ENCODE measurements at places on chromosomes 5 and 9. TPM values are rescaled to one million over a fixed set of nuclear protein-coding genes. Genes with fewer than 3 reads are reported as not detected.

- H3K27ac ChIP-seq: no peak overlapping the region
- H3K4me1 ChIP-seq: no peaks in the 10 kb centered on the region
- no peaks in the 10 kb centered on the region for H3K27me3 ChIP-seq
- no peak for DNase-seq
- no peaks in the 10 kb centered on the region for H3K36me3 ChIP-seq
- no peak overlapping the region for H3K4me3 ChIP-seq
Measured at GRCh38 chr5:1498623-1499416, 24.9 kb downstream of the LPCAT1 start.

DNA sequence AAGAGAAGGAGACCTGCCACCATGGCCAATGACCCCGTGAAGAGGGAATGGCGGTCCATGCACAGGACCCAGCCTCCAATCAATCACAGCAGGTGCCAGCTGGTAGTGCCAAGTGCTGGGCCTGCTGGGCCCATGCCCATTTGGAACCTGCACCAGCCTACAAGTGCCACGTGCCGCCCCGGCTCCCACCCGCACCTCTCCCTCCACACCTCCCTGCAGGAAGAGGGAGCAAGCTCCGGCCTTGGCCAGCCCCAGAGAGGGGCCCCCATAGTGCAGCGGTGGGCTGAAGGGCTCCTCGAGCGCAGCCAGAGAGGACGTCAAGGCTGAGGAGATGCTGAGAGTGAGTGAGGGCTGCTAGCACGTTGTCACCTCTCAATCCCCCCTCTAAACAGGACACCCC is 37.8 kb upstream of the NPR3 start:
- no peak overlapping the region for H3K4me3 ChIP-seq
- no peak overlapping the region for H3K27ac ChIP-seq
- no peak for DNase-seq
- H3K36me3 ChIP-seq: no peaks in the 10 kb centered on the region

GRCh38 chr5:16937503-16938161 is 1.5 kb upstream of the MYO10 start:
- no peaks in the 10 kb centered on the region for H3K27me3 ChIP-seq
- H3K4me3 ChIP-seq: no peak overlapping the region
- peak overlapping the region; percentile 98 for H3K27ac ChIP-seq
- peaks cover 10% of the 10 kb centered on the region for H3K4me1 ChIP-seq
- no peak for DNase-seq

DNA sequence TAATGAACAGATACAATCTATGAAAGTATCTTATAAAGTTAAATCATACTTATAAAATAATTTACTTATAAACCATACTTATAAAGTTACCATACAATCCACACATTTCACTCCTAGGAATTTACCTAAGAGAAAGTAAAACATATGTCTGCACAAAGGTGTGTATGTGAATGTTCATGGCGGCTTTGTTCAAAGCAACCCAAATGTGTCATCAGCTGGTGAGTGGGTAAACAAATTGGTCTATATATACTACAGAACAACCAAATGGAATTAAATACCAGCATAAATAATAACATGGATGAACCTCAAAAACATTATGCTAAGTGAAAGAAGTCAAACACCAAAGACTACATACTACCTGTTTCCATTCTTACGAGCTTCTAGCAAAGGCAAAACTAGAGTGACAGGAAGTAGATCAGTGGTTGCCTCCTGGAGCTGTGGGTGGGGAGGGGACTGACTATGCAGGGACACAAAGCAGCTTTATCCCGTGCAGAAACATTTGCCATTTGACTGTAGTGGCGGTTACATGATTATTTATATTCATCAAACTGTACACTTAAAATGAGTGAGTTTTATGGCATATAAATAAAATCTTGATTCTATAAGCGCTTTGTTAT is 10.6 kb downstream of the TRAF1 start:
- no peaks in the 10 kb centered on the region for H3K4me1 ChIP-seq
- no peak for DNase-seq
- no peak overlapping the region for H3K4me3 ChIP-seq
- H3K36me3 ChIP-seq: no peaks in the 10 kb centered on the region
- H3K27ac ChIP-seq: no peak overlapping the region

GRCh38 chr9:107688728-107689127 is 199.2 kb upstream of the KLF4 start:
- H3K4me3 ChIP-seq: no peak overlapping the region
- no peaks in the 10 kb centered on the region for H3K36me3 ChIP-seq
- H3K27ac ChIP-seq: no peak overlapping the region
- H3K27me3 ChIP-seq: no peaks in the 10 kb centered on the region
- H3K4me1 ChIP-seq: no peaks in the 10 kb centered on the region

GRCh38 chr9:89888233-89888632 is 283.4 kb downstream of the GADD45G start:
- no peak overlapping the region for H3K27ac ChIP-seq
- no peaks in the 10 kb centered on the region for H3K4me1 ChIP-seq
- H3K36me3 ChIP-seq: no peaks in the 10 kb centered on the region
- H3K27me3 ChIP-seq: no peaks in the 10 kb centered on the region
- no peak overlapping the region for H3K4me3 ChIP-seq
- DNase-seq: no peak

DNA sequence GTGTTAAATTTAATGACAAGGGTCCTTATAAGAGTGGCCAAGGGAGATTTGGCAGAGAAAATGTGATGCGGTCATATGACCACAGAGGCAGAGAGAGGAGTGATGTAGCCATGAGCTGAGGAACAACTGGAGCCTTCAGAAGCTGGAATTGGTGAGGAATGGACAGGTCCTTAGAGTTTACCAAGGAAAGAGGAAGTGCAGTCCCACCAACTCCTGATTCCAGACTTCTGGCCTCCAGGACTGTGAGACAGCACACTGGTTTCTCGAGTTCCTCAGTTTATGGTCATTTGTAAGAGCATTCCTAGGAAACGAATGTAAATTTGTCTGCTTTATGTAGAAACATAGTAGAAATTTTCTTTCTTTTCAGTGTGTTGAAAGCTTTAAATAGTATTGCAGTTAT is 410.1 kb downstream of the CDH18 start:
- H3K27me3 ChIP-seq: no peaks in the 10 kb centered on the region
- H3K4me1 ChIP-seq: no peaks in the 10 kb centered on the region
- no peaks in the 10 kb centered on the region for H3K36me3 ChIP-seq
- DNase-seq: no peak

GRCh38 chr9:29332789-29333188 is 1759.5 kb upstream of the C9orf72 start:
- H3K27me3 ChIP-seq: no peaks in the 10 kb centered on the region
- no peaks in the 10 kb centered on the region for H3K4me1 ChIP-seq
- no peak overlapping the region for H3K27ac ChIP-seq
- no peak overlapping the region for H3K4me3 ChIP-seq
- no peak for DNase-seq

DNA sequence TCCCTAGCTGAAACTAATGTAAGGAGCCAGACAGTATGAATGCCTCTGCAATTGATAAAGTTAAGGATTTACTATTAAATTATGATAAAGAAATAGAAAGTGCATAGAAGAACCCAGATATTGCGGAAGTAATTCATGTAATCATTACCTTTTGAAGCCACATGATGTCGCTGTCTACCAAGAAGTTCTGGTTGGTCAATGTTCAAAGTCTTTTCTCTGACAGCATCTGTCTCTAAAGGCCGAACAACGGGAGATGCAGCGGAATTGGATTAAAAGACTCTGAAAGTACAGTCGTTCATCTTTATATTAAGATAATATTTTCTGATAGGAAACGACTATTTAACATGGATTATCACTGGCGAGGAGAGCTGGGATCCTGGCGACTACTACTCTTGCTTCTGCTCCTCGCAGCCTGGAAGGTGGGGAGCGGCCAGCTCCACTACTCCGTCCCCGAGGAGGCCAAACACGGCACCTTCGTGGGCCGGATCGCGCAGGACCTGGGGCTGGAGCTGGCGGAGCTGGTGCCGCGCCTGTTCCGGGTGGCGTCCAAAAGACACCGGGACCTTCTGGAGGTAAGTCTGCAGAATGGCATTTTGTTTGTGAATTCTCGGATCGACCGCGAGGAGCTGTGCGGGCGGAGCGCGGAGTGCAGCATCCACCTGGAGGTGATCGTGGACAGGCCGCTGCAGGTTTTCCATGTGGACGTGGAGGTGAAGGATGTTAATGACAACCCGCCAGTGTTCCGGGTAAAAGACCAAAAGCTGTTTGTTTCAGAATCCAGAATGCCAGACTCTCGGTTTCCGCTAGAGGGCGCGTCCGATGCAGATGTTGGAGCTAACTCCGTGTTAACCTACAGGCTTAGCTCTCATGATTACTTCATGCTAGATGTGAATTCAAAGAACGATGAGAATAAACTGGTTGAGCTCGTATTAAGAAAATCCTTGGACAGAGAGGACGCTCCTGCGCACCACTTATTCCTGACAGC is at the start of gene PCDHA8:
Gene PCDHA8, plus strand, starts transcription at position 210 of the 985 bp plus-strand sequence. Its CDS starts 135 bp downstream, at position 345.
- no peaks in the 10 kb centered on the region for H3K27me3 ChIP-seq
- H3K36me3 ChIP-seq: no peaks in the 10 kb centered on the region
- no peak within 1 kb of the TSS for H3K4me3 ChIP-seq

- no peaks in the 10 kb centered on the region for H3K36me3 ChIP-seq
- no peaks in the 10 kb centered on the region for H3K4me1 ChIP-seq
- H3K27me3 ChIP-seq: no peaks in the 10 kb centered on the region
- H3K4me3 ChIP-seq: no peak overlapping the region
- peak; percentile 55 for DNase-seq
Measured at GRCh38 chr9:133845440-133845839, 107.3 kb upstream of the SARDH start.

DNA sequence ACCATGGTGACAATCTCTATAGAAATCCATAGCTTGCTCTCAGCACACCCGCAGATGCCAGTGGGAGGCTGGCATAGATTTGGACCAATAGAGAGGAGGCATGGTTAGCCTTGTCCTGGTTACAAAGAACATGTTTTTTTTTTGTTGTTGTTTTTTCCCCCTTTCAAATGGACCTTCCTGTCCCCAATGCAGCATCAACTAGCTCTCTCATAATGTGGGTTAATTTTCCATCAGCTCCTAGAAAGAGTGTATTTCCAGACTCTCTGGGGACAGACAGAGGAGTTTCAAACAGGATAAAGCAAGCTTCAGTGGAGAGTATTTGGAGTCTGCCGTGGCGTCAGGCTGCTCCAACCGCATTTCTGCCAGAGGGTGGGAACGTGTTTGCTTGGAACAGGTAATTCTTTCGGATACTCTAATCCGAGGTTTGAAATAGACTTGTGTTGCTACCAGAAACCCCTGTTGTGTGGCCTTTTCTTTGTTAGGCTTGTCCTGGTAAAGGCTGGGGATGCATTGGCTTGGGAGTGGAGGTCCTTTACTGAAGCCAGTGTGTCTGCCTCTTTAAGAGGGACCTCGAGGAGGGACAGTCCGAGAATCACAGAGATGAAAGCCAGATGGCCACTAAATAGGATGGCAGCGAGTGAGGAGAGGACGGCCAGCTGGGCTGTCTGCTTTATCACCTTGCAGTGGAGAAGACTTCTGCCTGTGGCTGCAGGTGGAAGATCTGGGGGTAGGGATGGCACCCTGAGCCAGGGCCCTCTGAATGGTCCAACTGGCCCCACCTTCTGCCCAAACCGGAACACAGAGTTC is 130.5 kb upstream of the CPEB4 start:
- no peak for DNase-seq
- no peaks in the 10 kb centered on the region for H3K4me1 ChIP-seq
- no peaks in the 10 kb centered on the region for H3K36me3 ChIP-seq
- H3K27me3 ChIP-seq: no peaks in the 10 kb centered on the region

DNA sequence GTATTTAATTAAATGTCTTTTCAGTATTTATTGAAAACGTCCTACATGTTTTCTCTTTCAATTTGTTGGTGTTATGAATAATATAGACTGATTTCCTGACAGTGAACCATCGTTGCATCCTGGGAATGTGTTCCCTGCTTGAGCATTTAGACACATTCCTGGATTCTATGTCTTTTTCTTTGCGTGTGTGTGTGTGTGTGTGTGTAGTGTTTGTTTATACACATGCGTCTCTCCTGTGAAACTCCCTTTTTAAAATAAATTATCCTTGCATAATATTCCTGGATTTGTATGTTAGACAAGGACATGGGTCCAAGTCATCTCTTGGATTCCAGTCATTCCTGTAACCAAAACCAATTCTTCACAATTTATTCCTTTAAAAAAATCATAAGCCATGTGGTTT is 153.4 kb downstream of the HSPA4 start:
- H3K27ac ChIP-seq: no peak overlapping the region
- no peak overlapping the region for H3K4me3 ChIP-seq

DNA sequence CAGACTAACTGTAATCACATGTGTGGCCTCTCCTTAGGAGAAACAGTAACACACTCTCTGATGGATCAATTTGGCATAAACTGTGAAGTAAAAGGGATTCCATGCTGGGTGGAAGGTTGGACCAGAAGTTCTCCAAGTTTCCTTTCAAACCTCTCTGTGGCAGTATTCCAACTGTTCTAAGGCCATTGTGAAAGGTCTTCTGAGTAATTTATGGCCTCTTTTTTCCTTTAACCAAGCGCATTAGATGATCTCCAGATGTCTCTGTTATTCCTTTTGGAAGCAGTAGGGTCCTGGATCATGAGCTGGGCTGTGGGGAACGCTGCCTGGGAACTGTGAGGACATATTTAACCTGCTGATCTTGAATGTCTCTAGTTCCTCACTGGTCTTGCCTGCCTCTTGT is 80.6 kb upstream of the IL6ST start:
- H3K4me1 ChIP-seq: peaks cover 1% of the 10 kb centered on the region
- H3K27ac ChIP-seq: no peak overlapping the region
- no peak overlapping the region for H3K4me3 ChIP-seq
- no peak for DNase-seq
- H3K27me3 ChIP-seq: no peaks in the 10 kb centered on the region
- no peaks in the 10 kb centered on the region for H3K36me3 ChIP-seq

Gene OR1J4
- not detected for total RNA-seq

Gene RBM22
- 18.7 TPM for total RNA-seq

Gene ZBED3
- total RNA-seq: 10.6 TPM

Gene PTPN3
- total RNA-seq: 12.5 TPM

Gene SOHLH1
- total RNA-seq: not detected

Gene FBXL7
- total RNA-seq: 1.6 TPM

Gene PCDHA7
- 0.32 TPM for total RNA-seq

Gene CEL
- 11,290 TPM for total RNA-seq

Gene FOXD4
- 0.12 TPM for total RNA-seq

Gene C9orf152
- 3.5 TPM for total RNA-seq

Gene GFI1B
- not detected for total RNA-seq

Gene SLC45A2
- total RNA-seq: not detected

Gene C6
- 79.9 TPM for total RNA-seq
